ENCODE measurements at places on chromosomes 4 and X.

DNA sequence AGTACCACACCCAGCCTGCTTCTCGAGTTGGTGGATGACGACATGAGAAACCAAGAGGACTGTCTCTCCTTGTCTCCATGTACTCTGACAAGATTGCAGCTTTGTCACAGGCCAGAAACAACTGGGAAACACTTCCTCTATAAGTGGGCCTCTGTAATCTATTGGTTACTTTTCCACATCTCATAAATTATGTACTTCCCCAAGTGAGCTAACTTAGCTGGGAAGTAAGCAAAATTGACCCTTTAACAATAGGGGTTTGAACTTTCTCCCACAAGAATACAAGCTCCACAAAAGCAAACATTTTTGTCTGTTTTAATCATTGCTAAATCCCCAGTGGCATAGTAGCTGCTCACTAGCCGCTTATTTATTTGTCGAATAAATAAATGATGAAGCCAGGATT, 14.1 kb upstream of the USO1 start:
- DNase-seq: no peak

- DNase-seq: no peak
Observed at GRCh38 chr4:46492394-46492793, 102.5 kb upstream of the GABRA2 start.

GRCh38 chrX:3520982-3521381, 174.5 kb upstream of the MXRA5 start:
- DNase-seq: no peak

DNA sequence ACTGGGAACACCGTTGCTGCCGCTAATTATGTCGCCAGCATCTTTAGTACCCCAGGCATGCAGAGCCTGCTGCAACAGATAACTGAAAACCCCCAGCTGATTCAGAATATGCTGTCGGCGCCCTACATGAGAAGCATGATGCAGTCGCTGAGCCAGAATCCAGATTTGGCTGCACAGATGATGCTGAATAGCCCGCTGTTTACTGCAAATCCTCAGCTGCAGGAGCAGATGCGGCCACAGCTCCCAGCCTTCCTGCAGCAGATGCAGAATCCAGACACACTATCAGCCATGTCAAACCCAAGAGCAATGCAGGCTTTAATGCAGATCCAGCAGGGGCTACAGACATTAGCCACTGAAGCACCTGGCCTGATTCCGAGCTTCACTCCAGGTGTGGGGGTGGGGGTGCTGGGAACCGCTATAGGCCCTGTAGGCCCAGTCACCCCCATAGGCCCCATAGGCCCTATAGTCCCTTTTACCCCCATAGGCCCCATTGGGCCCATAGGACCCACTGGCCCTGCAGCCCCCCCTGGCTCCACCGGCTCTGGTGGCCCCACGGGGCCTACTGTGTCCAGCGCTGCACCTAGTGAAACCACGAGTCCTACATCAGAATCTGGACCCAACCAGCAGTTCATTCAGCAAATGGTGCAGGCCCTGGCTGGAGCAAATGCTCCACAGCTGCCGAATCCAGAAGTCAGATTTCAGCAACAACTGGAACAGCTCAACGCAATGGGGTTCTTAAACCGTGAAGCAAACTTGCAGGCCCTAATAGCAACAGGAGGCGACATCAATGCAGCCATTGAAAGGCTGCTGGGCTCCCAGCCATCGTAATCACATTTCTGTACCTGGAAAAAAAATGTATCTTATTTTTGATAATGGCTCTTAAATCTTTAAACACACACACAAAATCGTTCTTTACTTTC, 1.8 kb downstream of the UBQLN2 start:
- DNase-seq: no peak

GRCh38 chrX:150508451-150509367, 59.7 kb upstream of the MTM1 start:
- DNase-seq: peak; percentile 69

- no peak for DNase-seq
Observed at GRCh38 chr4:66855956-66856355, 689.3 kb downstream of the CENPC start.

GRCh38 chr4:101197350-101197749, 150.0 kb downstream of the PPP3CA start:
- DNase-seq: no peak

DNA sequence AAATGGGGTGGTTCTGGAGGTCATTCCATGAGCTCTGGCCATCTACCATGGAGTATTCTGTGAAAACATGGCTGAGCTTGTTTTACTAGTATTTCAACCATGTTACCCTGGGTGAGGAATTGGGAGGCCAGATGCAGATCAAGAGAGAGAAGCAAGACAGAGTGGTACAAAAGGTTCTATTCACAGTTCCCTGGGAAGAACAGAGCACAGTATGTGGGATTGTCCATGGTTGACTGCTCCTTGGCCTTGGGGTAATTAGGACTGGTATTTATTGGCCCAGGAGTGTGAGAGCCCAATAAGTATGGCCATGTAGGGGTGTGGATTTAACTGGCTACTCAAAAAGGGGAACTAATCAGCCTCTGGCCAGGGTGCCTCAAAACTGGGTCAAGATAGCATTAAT, 239.7 kb upstream of the GATB start:
- DNase-seq: no peak

- no peak for DNase-seq
Observed at GRCh38 chr4:109719604-109720003, 10.3 kb downstream of the PLA2G12A start.

DNA sequence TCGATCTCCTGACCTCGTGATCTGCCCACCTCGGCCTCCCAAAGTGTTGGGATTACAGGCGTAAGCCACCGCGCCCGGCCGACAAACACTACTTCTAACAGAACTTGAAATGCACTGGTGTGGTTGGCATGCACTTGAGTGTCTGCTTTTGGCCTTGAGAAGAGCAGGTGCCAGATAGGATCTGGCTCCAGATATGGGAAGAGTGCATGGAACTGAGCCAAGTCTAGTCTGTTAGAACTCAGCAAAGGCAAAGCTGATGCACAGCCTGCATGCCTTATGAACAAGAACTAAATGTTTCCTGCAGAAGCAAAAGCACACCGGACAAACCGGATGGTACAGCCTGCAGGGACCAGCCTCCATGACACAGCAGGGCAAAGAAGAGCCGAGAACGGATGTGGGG, 35.1 kb upstream of the TBL1X start:
- no peak for DNase-seq

- DNase-seq: peak; percentile 4
Observed at GRCh38 chrX:153628665-153629064, 18.3 kb upstream of the DUSP9 start.

- no peak for DNase-seq
Observed at GRCh38 chr4:45750721-45751120, 373.1 kb downstream of the GABRG1 start.

GRCh38 chr4:150332961-150333360, 249.0 kb upstream of the MAB21L2 start:
- DNase-seq: no peak

DNA sequence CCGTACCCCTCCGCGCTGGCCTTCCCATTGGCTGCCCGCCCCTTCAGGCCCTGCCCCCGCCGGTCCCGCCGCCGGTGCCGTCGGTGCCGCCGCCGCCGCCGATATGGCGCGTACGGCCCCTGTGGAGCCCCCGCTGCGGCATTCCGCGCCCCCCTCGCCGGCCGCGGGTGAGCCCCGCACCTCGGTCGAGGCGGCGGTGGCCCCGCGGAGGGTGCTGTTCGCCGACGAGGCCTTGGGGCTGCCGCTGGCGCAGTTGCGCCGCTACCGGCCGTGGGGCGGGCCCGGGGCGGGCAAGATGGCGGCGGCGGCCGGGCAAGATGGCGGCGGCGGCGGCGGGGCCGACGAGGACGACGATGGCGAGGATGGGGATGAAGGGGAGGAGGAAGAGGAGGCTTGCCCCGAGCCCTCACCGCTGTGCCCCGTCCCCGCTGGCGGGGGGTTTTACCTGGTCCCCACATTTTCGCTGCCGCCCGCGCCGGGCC, at the start of gene PPP1R3F:
TSS of gene PPP1R3F (plus strand) at position 27 of the 482 bp plus-strand sequence. CDS start at position 104, 77 bp downstream.
- DNase-seq: no peak

GRCh38 chrX:77527233-77528001, 80.2 kb downstream of the FGF16 start:
- DNase-seq: no peak

DNA sequence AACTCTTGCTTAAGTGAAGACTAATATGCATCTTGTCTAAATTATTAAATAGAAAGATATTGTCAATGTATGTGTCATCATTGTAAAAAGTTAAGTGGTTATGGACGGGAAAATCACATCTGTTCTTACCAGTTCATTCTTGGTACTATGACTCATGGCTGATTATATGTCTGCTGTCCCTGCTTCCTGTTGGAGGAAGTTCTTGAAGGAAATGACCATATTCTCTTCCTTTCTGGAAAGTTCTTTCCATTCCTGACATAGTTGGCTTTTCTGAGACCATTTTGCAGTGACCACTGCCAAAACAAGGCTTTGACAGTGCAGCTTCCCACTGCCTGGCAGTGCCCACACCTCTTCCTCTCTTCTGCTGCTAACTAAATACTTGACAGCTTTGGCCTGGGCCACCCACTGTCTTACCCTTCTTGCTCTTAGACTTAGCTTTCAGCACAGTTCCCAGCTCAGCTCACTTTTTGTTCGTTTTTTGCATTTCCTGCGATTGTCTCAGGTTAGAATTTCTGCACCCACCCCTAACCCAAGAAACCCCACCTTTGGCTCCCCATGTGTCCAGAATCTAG, 13.2 kb upstream of the CLDN24 start:
- DNase-seq: no peak

GRCh38 chr4:142686081-142686480, 160.0 kb downstream of the INPP4B start:
- DNase-seq: no peak

DNA sequence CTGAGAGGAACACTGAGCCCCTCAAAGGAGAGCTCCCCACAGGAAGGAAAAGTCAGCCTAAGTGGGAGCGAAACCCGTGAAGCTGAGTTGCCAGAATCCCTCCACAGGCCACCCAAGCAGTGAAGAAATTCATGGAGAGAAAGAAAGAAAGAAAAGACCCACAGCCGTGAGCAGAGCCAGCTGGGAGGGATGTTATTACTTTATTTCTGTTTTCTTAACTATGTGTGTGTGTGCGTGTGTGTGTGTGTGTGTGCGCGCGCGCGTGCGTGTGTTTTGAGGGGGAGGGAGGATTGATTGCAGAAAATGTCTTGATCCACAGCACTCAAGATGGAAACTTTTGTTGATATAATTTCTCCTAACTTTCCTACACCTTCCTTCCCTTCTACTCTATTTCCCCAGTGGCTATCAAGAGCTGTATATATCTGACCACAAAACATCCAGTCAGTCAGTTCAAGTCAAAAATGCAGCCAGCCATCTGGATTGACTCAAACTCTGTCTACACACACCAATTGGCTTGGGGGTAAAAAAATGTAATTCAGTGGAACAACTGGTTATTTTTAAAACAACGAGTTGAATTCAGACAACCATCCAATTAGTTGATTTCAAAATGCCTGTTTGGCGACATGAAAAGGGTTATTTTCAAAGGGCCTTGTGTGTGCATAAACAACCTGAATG, 13.8 kb upstream of the GPC3 start:
- DNase-seq: peak; percentile 59

DNA sequence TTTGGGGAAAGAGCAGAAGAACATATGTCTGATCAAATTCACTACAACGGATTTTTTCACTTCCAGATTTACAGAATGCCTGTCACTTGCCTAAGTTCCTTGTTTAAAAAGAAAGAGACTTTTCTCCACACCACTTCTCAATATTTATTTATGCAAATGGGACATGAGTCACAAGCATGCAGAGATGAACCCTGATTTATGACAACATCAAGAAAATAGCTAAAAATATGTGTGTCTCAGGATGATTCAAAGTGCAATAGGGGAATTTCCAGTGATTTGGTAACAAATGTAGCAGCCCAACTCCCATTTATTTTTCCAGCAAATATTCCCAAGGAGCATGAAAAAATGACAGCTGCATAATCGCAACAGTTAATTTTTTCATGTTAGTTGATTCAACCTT, 180.4 kb upstream of the FAT1 start:
- no peak for DNase-seq

DNA sequence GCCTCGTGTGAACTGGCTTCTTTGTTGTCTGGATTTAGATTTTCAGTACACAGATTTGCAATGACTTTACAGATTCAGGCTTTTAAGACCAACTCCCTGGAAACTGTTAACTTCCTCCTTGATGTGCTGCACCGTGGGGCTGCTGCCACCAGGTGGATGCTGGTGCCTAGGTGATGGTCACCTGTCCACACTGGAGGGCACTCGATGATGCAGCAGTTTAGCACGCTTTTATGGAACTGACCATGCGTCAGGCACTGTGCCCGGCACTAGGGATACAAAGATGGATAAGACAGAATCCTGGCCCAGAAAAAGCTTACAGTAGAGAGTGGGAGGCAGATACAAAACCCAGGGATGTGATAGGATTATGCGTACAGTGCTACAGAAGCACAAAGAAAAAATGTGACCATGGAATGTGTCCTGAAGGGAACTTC, 180.7 kb downstream of the CEP135 start:
- no peak for DNase-seq

- DNase-seq: no peak
Observed at GRCh38 chr4:110705440-110705782, 82.5 kb upstream of the PITX2 start.

- no peak for DNase-seq
Observed at GRCh38 chrX:130295519-130296296, 27.0 kb upstream of the ZNF280C start.

DNA sequence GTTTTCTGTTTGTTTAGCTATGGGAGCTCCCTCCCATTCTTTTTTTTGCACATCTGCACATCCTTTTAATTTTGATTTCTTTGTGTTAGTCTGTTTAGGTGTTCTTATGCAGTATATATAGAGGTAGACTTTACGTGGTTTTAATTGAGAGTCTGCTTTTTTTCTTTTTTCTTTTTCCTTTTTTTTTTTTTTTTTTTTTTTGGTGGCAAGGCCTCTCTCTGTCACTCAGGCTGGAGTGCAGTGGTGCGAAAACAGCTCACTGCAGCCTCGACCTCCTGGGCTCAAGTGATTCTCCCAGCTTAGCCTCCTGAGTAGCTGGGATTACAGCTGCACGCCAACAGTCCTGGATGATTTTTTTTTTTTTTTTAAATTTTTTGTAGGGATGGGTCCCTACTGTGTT, 68.2 kb downstream of the FAM193A start:
- no peak for DNase-seq

GRCh38 chr4:16663307-16663706, 235.1 kb downstream of the LDB2 start:
- DNase-seq: no peak

DNA sequence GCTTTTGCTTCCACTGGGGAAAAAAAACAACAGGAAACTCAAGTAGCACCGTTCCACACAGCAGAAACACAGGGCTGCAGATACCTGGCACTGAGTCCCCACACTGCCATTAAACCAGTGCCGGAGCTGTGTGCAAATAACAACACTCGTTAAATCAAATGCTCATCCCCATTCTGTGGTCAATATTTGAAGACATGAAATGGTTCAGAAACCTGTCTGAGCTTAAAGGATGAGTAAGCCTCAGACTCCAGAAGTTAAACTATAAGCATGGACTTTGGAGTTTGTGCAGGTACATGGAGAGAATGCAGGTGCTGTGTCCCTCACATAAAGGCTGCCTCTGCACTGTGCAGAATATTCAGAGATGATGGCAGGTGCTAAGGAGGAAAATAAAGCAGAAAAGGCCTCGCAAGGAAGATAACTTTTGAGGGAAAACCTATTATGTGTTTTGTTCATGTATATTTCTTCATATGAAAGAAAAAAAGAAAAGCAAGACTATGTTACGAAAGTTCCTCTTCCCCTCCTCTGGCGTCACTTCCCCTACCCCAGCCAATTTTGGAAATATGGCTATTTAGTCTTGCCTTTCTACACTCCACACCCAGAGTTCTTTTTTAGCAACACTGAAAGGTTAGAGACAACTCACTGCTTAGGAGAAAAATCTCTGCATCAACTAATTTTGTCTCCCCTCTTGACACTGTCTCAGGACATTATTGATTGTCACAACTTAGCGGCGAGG, 4.6 kb downstream of the MPP1 start:
- DNase-seq: no peak
